ENCODE measurements at places on chromosomes 12 and 14.

DNA sequence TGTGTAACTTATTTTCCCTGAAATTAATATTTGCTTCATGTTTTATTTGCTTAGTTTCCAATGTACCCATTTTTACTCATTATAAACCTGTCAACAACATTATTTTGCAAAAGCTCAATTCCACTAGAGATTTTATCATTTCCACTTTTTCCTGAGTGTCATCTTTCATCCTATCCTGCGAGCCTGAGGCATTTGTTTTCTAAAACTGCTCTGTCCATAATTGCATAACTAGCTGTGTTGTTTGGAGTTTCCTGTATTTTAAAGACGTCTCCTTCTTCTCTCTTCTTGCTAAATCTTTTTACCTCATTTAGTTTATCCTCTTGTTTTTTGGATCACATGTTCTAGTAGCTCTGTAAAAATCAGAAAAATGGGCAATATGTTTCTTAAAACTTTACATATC, 332.7 kb upstream of the NOVA1 start:
- no peak for DNase-seq

- DNase-seq, result no peak
Observed at GRCh38 chr14:101716077-101716950, 45.2 kb upstream of the PPP2R5C start.

DNA sequence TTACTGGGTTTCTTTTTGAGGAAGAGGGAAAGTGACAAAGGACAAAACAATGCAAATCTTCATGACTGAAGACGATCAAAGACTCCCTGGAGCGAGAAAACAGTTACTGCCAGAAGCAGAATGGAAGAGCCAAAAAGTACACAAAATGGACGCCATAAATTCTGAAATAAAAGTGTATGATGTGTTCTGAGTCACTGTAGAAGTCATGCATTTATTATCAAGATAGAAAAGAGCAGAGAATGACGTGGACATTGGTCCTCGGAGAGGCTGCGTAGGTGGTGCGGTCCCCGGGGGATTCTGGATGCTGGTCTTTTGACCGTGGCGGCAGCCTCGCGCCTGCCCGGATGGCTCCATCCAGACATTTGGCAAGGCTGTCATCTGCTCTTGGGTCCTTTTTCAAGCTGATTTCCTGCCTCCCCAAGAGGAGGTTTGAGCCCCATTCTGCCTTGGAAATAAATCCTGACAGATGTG, 52.8 kb downstream of the C14orf132 start:
- no peak for DNase-seq

DNA sequence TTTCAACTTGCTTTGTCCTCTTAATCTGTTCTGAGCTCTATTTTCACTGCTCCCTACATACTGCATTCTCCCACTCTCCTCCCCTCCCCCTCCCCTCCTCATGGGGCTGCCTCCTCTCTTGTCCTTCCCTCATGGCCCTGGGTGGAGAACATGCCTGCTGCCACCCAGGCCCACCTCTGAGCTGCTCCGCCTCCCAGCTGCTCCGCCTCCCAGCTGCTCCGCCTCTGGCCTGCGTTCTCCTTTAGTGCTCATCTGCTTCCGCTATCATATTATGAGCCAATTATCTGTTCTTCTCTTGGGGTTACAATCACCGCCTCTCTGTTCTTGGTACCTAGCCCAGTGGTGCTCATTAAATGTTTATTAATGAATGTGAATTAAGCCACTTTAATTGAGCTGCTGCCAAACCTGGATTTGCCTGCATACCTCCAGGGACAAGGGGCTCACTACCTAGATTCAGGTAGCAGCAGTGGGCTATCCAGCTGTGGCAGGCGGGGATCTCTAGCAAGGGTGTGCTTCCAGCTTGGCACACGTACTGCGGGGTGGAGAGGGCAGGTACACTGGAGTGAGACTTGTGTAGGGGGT, 32.0 kb upstream of the FAM181A start:
- DNase-seq, result no peak

GRCh38 chr12:113161415-113162016, 12.0 kb downstream of the CFAP73 start:
- DNase-seq, result peak; percentile 21

- DNase-seq, result peak; percentile 27
Observed at GRCh38 chr12:31317471-31318395, 8.2 kb downstream of the SINHCAF start.

DNA sequence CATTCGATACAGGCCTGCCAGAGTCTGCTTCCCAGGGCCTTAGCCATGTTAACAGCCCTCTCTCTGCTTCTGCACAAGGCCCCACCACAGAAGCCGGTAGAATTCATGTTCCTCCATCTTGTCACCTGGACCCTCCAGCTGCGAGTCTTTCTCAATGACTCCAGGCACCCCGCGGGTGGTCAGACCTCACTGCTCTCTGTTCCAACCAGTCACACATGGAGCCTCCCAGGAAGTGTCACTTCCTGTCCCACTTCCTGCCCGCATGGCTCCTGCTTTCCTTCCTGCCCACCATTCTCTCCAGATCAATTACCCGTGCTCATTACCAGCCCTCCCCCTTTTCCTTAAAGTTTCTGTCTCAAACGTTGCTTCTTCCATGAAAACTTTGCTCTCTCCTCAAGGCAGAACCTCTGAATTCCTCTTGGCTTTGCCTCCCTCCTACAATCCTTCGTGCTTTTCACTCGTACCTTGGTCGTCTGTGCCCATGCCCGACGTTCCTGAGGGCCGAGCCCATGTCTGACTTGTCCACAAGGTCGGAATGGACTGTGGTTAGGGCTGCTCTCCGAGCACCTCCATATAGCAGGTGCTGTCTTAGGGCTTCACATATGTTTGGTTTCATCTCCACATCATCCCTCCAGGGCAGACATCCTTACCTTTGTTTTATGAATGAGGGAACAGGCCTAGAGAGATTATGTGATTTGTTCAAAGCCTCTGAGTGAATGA, 172.1 kb downstream of the TSPAN9 start:
- DNase-seq, result no peak

DNA sequence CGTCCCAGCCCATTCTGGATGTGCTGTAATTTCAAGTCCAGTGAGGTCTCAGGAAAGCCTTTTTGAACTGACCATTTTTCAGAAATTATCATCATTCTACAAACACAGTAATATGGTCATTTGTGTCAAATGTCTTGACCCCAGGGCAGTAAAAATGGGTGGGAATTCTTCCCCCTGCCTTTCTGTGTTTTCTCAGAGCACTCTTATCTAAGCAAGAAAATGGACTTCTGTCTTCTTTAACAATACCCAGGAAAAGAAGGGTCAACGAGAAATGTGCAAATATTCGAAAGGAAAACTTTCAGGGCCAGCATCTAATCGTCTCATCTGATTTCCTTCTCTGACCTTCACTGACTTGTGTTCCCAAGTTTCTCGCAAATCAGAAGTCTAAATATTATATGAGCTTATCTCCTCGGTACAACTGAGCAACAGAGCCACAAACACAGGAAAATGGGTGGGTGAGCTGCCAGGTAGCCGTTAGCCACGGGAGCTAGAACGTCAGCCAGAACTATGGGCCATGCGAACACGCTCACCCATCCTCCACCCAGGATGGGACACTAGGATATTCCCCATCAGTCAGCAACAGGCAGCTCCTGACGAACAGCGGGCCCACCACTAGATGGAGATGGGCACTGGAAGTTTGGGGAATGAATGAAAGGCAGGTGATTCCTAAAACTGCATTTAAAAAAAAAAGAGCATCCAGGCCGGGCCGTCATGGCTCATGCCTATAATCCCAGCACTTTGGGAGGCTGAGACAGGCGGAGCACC, 57.1 kb downstream of the VWF start:
- DNase-seq, result peak; percentile 62

DNA sequence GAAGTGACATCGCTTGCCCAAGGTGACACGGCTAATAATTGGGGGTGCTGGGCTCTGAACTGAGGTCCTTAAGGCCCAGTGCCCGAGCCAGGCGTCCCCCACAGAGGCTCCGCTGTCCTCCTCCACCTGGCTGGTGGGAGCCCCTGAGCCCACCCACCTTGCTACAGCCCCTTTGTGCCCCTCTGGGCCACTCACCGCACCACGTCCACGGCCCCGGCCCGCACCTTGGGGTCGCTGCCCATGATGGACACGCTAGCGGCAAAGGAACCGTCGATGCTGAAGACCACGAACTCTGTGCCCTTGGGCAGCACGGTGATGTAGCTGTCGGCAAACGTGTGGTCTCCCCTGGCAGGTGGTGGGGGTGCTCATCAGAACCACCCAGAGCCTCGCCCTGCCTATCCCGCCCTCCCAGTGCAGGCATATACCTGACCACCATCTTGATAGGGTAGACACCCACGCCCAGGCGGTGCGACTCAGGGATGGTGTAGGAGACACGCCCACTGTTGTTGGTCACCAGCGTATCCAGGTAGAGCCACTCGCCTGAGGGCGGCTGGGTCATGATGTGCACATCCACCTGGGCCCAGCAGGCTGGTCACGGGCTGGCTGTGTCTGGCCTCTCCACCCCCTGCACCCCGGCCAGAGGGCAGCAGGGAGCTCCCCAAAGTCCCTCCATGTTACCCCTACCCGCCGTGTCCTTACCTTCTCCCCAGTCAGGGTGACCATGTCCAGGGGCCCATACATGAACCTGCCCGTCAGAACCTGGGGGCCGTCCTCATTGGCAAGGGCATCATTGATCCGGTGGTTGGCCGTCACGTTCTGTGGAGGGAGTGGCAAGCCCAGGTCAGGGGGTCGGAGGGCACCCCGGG, 6.8 kb downstream of the ARL6IP4 start:
- DNase-seq, result no peak

DNA sequence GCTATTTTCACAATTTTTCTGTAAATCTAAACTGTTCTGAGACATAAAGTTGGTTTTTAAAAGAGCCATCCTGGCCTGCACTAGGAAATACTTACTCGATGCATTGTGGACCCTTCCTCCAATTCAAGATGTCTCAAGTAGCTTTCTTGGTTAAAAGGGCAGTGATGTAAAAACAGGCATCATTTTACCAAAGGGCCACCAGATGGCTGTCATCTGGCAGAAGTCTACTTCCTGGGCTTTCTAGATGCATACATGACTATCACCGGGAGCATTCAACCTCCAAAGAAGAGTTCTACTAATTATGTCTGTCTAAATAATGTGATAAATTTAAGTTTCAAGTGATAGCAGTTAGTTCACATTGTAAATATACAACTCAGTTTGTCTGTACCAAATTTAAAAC, 96.8 kb upstream of the FRMD6 start:
- DNase-seq, result peak; percentile 28

GRCh38 chr12:66860752-66861750, 182.2 kb upstream of the GRIP1 start:
- peak; percentile 59 for DNase-seq

- DNase-seq, result no peak
Observed at GRCh38 chr14:89374908-89375307, 42.1 kb downstream of the FOXN3 start.

- no peak for DNase-seq
Observed at GRCh38 chr12:124194893-124195566, 99.9 kb upstream of the RFLNA start.

- no peak for DNase-seq
Observed at GRCh38 chr12:23542187-23542586, 407.3 kb downstream of the SOX5 start.

DNA sequence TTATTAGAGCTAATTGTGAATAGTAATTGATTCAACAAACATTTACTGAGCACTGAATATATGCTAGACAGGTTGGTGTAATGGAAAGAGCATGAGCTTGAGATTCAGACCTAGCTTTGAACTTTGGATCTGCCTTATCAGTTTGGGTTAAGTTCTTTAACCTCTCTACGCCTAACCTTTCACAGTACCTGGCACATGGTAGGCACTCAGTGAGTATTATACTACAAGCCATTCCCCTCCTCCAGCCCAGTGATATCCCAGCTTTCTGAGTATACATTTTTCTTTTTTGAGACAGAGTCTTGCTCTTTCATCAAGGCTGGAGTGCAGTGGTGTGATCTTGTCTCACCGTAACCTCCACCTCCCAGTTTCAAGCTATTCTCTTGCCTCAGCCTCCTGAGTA, 32.0 kb downstream of the FAM177A1 start:
- DNase-seq, result no peak

- no peak for DNase-seq
Observed at GRCh38 chr12:1464925-1465324, 129.5 kb downstream of the FBXL14 start.

GRCh38 chr14:52473557-52473956, 78.7 kb downstream of the TXNDC16 start:
- DNase-seq, result peak; percentile 53

- DNase-seq, result peak; percentile 24
Observed at GRCh38 chr14:20413744-20414082, 412 bp upstream of the TEP1 start.

DNA sequence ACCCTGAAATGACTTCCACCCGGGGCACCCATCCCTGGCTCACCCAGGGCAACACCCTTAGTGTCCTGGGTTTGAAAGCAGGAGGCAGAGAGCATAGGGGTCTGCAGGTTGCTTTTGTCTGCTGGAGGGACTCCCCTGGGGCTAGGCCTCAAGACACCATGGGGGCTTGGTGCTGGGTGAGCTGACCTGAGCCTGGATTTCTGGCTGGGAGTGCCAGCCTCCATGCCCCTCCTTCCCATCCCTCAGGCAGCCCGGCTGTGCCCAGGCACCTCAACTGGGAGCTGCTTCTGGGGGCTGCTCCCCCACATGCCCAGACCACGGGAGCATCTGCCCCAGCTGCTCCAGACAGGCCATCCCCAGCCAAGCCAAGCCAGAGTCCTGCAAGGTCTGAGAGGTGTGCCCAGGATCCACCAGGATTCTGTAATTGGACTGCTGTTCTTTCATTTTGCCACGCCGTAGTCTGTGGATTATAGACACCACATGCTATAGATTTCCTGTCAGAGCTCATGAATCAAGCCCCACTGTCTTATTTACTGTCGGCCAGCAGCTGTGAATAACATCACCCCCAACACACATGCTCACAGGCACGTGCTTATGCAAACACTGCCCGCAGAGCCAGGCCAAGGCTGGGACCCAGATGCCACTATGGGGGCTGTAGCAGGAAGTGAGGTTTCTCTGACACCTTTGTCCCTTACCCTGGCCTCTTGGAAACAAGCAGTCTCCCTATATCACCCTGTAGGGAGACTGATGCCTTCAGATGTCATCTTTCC, 29.4 kb upstream of the ESRRB start:
- DNase-seq, result no peak

DNA sequence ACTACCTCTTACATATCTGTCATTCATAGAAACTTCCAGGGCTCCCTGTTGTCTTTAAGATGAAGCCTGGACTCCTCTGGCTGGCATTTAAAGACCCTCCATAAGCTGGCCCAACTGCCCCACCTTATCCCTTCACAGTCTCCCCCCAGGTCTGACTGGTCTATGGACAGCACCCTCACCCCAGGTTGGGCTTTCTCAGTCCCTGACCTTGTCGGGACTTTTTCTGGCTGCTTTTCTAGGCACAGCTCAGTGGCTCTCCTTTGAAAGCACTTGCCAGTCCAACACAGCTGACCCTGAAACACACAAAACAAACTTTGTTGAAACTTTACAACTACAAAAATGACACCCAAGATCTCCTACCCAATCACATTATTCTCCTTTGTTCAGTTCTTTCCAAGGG, 13.9 kb upstream of the MYH7 start:
- DNase-seq, result no peak

Data from MCF 10A (cell line).